Stimulated activated CD8-positive, alpha-beta memory T cell treated with anti-CD3 and anti-CD28 coated beads, Interleukin-7, amount 100 ng/mL, for 4 hours (primary cell): ENCODE measurements at places on chromosomes 12 and 14.

- DNase-seq: no peak
Observed at GRCh38 chr14:68495101-68496039, 297.5 kb downstream of the ZFP36L1 start.

DNA sequence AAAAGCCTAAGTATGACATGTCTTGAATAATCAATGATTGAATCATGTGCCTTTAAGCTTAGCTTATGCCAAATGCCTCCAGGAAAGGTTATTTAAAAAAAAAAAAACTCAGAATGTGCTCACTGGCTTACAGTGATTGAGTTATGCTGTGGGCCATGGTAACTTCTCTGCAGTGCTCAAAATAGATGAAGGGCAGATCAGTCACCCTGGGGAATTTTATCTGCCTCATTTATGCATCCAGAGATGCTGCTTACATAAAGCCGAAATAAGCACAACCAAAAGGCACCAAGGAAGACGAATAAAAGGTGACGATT is 118.7 kb upstream of the MDM1 start:
- DNase-seq: no peak

DNA sequence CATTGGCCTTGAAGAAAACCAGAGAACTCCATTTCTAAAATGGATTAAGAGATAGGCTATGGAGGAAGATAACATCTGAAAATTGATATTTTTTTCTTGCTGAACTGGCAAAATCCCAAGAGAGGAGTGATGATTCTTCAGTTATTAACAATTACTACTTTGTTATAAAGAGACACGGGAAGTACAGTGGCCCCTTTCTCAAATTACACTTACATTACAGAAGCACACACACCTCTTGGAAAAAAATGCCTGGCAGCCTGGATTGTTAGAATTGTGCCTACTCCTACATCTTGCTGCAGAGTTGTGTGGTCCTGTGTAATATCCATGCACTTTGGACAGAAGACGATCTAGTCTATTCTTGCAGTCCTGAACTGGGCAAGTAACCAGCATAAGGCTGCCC is 71.7 kb downstream of the TGFB3 start:
- DNase-seq: no peak

DNA sequence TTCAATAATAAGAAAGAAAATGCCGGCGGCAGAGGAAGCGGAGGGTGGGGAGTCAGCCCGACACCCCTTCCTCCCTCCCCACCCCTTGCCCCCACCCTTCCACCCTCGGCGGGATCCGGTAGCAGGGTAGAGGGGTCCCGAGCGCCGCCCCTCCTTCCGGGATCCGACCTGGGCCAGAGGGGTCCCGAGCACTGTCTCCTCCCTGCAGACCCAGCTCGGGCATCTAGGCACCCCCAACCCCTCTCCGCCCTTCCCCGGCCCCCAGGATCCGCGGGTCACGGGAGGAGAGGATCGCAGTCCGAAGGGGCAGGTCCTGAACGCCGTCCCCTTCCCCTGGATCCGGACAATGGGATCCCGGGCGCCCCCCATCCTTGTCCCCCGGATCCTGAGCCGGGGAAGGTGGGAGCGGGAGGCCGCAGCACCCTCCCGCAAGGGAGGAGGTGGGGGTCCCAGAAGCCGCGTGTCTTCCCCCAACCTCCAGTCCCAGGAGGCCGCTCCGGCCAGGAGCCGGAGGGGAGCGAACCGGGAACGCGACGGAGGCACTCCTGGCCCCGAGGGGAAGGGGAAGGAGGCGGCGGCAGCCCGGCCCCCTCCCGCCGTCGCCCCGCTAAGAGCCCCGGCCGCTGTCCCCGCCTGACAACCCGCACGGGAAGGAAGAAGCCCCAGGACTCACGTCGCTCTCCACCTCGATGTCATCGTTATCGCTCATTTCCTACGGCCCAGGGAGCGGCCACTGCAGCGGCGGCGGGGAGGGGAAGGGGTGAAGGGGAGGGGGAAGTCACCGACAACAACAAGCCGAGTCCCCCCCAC is 481 bp downstream of the MAX start:
- DNase-seq: peak; percentile 14

DNA sequence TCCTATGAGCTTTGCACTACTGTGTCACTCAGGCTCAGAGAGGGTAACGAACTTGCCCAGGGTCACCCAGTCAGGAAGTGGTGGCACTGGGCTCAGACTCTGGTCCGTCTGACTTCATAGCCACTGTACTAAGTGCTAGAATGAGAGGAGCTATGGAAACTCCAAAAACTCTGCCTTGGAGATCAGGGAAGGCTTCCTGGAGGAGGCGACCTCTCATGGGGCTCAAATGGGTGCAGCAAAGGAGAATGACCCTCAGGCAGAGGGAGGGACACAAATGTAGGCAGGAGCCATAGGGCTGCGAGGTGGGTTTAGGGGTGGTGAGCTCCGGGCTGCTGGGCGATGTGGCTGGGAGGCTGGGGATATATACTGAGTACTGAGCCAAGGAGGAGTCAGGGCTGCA is 3.2 kb downstream of the CCDC197 start:
- no peak for DNase-seq

DNA sequence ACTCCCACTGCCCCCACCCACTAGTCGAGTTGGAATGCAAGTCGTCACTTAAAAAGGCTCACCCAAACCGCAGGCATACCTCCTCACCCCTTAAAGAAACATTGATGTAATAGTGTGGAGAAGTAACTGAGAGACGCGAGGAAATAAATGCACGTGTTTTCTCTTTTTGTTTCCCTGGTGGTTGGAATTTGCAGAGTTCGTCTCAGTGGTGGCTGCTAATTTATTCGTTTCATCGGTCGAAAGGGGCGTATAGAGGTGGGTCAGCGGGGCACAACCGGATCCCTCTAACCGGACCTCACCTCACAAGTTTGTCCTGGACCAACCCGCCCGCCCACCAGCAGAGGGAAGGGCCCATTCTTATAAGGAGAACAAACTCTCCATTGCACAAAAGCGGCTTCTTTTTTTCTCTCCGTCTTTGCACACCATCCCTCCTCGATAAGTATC is 5.0 kb upstream of the NPAS3 start:
- DNase-seq: no peak

DNA sequence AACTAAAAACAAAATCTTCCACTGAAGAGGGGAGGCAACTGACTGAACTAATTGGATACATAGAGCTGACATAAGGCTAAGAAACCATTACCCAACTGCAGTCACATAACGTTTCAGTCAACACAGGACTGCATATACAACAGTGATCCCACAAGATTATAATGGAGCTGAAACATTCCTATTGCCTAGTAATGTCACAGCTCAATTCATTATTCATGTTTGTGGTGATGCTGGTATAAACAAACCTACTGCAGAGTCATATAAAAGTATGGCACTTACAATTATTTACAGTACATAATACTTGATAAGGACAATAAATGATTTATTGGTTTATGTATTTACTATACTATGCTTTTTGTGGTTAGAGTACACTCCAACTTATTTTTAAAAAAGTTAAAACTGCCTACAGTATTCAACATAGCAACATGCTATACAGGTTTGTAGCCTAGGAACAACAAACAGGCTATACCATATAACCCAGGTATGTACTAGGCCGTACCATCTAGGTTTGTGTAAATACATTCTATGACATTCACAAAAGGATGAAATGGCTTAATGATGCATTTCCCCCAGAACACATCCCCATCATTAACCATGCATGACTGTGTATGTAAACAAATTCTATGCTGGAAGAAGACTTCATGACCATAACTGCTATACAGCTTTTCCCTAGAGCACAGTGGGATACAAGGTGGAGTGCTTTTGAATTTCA is 4.3 kb downstream of the NAP1L1 start:
- no peak for DNase-seq

DNA sequence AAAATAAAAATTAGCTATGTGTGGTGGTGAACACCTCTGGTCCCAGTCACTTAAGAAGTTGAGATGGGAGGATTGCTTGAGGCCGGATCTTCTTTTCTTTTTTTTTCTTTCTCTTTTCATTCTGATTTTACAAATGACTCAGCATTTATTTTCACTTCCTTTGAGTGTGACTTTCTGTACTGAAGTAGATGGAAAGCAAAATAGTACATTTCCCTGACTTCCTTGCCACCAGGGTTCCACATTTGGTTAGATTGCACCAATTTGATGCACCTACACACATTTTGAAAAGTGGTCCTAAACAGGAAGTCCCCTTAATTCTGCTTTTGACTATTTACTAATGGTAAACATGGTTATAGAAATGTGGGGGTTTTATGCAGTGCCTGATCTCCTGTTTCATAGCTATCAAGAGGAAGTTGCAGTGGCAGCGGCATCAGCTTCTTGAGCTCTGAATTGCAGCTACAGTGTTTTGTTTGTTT is 13.0 kb upstream of the LEMD3 start:
- no peak for DNase-seq
